ENCODE measurements at places on chromosomes 1 and 21.

DNA sequence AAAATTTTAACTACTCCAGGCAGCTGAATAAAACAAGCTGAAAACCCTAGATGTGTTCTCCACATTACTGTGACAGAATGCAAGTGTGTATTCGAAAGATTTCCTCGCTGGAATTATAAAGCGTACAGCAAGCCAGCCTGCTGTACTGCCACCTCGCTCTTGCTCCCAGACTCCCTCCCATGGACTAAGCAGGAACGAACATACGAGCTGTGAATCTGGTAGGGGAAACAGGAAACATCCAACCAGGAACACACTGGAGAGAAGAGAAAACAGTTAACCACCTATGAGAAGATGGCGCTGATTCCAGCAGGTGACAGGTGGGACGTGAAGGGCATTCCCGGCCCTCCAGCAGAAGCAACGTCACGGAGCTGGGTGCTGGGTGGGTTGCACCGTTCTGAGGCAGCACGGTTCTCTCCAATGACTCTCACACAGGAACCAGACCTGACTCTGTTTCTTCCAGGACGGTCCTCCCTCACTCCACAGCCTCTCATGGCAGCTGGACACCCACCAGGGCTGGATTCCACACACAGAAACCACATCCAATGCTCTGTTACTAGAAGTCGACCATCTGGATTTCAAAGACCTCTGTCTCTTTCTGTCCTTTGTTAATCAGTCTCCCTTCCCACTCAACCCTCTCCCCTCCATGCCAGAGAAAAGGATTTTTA lies 219.2 kb downstream of the RERE start:
- peak; percentile 9 for DNase-seq

DNA sequence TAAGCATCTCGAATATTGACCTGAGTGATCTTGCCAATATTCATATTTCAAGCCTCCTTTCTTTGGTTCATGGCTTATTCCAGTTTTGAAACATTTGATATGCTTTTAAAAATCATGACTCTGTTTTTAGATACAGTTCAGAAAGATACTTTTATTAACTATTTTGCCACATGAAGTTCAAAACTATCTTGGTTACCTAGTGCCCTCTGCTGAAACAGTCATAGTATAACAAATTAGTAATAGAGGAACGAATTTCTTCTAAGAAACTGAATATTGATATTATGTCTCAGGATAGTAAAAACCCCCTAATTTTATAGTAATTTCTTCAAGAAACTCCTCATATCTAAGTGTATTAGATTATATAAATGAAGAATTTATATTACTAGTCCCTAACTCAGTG lies 52.6 kb upstream of the RC3H1 start:
- peak; percentile 67 for DNase-seq

DNA sequence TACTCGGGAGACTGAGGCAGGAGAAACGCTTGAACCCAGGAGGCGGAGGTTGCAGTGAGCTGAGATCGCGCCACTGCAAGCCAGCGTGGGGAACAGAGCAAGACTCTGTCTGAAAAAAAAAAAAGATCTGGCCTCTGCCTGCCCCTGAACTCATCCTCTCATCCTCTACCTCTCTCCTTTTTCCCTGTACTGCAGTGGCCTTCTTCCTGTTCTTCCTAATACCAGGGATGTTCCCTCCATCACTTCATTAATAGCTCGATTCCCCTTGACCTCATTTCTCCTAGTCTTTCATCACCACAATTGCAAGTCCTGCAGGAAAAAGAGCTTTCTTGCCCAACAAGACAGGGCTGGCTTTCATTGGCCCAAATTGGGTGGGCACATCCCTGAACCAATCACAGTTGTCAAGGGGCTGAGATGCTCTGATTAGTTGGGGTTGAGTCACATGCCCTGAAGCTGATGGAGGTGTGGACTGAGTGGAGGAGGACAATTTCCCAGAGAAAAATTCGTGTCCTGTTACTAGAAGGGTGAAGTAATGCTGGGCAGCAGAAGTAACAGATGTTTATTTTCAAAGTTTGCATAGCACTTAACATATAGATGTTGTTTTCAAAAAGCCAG lies 86.8 kb upstream of the PUM1 start:
- DNase-seq: peak; percentile 93

- DNase-seq: peak; percentile 43
These were observed 1.9 kb upstream of the NAV1 start for GRCh38 chr1:201537028-201537427.

DNA sequence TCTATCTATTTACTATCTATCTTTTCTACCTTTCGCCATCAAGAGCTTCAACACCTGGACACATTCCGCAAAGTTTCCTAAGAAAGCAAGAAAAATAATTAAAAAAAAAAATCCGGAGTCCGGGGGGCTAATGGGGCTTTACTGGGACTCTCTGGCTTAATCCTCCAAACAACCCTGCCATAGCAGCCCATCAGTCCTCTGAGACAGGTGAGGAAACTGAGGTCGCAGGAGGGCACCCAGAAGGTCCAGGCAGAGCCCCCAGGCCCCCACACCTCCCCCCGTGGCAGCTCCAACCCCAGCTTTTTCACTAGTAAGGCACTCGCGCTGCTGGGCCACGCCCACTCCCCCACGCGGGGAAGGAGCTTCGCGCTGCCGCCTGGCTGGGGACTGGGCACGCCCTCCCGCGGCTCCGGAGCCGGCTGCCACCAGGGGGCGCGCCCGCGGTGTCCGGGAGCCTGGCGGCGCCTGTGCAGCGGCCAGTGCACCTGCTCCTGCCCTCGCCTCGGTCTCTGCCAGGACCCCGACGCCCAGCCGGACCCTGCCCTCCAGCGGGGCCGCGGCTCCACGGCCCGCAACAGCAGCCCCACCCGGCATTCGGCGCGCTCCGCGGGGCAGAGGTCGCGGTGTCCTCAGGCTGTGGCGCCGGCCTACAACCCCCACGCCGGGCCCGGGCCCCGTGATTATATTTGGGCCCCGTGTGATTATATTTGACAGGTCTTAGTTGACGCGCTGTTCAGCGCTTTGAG lies 54.1 kb upstream of the SAMD11 start:
- peak; percentile 58 for DNase-seq

DNA sequence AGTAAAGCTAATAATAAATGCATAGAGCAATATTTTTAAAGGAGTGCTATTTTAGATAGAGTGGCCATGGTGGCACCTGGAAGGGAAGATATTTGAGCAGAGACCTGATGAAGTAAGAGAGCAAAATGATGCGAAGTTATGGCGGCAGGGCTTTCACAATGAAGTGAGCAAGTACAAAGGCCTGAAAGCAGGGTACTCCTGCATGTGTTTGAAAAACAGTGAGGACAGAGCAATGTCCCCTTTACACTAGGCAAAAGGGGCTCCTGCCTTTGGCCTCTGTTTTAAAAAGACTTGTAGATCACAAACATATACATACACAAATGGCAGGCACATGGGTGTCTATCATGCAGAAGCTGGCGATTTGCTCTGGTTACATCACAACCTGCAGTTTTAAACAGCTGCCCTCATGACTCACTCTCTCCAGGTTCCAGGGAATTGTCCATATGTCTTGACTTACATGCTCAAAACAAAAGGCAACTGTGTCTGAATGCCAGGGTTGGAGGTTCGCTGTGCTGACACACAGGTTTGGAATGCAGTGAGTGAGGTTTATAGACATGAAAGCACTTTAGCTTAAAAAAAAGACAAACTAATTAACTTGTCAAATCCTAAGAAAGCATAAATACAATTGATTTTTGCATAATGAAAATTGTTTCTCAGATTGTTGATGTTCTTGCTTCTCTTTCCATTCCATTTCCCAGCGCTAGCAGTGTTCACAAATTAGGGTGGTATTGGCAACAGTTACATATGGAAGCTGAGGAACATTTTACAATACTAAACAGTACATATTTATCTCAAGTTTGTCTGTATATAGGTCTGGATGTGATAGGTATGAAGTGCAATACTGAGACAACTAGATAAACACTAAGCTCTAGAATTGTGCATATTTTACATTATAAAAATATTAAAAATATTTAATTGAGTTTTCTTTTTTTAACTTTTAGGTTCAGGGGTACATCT lies 313.9 kb downstream of the BARHL2 start:
- DNase-seq: peak; percentile 99

DNA sequence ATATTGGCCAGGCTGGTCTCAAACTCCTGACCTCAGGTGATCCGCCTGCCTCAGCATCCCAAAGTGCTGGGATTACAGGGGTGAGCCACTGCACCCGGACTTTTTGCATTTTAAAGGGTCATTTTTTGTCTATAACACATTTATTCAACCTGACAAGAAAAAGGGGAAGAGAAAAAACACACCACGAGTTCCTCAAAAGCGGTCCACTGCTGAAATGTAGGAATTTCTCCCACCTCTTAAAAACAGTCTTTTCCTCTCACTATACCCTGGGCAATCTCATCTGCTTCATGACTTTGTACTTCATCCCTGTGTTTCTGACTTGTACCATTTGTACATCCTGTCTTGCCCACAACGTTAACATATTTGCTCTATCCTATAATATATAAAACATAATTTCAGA lies 413.3 kb upstream of the PTBP2 start:
- DNase-seq: no peak

DNA sequence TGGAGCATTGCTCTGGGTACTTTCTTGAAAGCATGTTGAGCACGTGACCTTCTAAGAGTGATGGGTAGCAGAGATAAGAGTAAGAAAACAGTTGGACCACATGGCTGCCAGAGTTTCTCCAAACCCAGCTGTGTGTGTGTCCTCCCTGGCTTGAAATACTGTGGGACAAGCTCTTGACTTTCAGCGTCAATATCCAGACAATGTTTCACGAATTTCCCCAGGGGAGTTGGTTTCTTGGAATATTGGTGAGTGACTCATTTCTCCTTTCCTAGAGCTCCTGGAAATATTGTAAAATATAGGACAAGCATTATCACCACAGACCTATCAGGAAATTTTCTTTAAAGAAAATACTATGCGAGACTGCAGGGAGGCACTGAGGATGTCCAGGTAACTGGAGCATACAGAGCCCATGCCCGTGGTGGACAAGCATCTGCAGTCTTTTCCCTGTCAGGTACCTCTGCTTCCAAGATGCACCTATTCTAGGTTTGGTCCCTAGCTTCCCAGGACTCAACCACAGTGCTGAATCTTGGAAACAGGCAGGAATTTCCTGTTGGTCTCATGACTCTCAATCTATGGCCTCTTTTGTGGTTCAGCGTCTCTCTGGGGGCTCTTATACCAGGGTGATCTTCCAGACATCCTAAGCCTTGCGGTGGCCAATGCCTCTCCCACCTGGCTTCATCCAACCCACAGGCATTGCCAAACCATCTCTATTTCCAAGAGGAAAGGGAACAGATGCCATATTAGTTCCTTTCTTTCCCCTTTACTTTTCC lies 67.4 kb downstream of the KCNJ6 start:
- peak; percentile 52 for DNase-seq

DNA sequence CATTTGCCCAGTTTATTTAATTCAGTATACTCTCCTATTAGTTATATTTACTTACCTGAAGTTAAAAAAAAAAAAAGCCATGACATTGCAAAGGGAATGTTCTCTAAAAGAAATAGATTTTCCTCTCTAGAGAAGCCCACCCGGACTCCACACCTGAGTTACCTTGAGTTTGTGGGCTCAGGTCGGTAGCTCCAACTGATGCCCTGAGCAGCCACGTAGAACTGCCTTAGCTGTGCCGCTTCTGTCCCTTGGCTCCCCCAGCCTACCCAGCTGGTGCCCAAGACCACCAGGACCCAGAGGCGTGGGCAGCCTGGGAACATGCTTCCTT lies 250 bp downstream of the F5 start:
- DNase-seq: no peak

- peak; percentile 17 for DNase-seq
These were observed 37.1 kb upstream of the SERPINC1 start for GRCh38 chr1:173954179-173954578.

DNA sequence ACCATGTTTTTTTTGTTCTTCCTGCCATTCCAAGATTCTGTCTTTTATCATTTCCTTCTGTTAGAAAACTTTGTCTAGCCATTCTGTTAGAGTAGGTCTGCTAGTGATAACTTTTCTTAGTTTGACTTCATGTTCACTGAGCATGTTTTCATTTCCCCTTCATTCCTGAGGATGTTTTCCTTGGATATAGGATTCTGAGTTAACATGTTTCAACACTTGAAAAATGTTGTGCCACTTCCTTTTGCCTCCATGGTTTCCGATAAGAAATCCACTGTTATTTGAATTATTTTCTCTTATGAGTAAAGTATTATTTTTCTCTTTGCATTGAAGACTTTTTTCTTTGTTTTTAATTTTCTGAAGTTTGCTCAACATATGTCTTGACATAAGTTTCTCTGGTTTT lies 66.7 kb downstream of the ATP1A1 start:
- no peak for DNase-seq

GRCh38 chr1:58814251-58815068 lies 30.6 kb upstream of the JUN start:
- DNase-seq: no peak

DNA sequence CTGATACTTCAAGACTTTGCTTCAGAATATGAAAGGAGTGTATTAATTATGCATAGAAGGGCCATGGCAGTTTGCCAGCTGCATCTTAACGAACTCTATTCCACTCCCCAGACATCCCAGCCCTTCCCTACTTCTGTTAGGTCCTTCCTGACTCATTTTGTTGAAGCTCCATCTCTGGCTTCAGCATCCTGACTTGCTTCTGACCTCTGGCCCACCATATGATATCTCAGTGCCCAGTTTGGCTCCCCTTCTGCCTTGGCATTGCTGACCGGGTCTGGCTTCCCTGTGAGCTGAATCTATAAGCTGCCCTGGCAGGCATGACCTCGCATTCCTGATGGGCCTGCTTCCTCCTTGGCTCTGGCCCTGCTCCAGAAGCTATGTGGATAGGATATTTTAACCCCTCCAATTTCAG lies 27.6 kb upstream of the ARHGAP29 start:
- DNase-seq: no peak

GRCh38 chr1:235657269-235657668 lies 7.7 kb upstream of the GNG4 start:
- DNase-seq: no peak

DNA sequence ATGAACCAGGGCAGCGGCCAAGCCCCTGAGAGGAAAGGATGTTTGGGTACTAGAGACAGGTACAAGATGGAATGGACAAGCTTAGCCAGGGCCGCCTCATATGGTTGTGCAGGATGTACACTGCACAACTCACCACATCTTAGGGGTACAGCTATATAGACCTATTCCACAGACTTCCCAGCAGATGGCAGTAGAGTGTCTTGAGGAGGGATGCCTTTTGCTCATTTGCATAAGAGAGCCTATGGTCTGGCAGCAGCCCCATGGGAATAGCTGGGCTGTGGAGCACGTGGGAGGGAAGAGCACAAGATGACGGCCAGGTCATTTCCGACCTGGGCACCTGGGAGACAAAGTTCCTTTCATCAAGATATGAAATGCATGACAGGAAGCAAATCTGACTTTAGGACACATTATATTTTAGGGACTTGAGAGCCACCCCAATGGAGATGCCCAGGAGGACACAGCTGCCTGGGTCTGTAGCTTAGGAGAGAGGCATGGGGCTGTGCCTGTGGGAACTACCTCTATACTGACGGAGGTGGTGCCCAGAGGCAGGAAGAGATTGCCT lies 215.5 kb downstream of the KCNJ6 start:
- DNase-seq: peak; percentile 82
